ENCODE measurements at places on chromosomes 12 and 14.

- DNase-seq: no peak
These were observed 6.4 kb downstream of the TMEM121 start for GRCh38 chr14:105532735-105533141.

DNA sequence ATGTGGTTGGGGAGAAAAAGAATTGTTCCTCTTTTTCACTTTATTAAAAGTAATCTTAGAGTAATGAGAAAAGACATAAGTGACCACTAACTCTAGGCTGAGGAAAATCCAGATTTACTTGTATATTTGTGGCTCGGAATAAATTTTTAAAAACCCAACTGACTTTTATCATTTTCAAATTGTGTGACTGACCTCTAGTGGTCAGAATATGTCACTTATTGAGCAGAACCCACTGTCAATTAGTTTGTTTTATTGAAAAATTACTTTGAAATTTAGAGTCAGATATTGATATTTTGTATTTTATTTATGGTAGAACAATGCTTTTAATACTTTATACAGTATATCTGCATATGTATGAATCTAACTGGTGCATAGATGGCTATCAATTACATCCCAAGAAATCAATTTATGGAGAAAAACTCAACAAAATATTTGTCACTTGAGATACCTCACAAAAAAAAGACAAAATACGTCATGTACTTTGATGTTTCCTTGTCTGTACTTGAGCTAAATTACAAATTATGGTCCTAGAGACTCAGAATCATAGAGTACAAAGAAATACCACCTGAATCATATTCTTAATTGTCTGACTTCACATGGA lies 229.4 kb downstream of the CNTN1 start:
- DNase-seq: no peak

DNA sequence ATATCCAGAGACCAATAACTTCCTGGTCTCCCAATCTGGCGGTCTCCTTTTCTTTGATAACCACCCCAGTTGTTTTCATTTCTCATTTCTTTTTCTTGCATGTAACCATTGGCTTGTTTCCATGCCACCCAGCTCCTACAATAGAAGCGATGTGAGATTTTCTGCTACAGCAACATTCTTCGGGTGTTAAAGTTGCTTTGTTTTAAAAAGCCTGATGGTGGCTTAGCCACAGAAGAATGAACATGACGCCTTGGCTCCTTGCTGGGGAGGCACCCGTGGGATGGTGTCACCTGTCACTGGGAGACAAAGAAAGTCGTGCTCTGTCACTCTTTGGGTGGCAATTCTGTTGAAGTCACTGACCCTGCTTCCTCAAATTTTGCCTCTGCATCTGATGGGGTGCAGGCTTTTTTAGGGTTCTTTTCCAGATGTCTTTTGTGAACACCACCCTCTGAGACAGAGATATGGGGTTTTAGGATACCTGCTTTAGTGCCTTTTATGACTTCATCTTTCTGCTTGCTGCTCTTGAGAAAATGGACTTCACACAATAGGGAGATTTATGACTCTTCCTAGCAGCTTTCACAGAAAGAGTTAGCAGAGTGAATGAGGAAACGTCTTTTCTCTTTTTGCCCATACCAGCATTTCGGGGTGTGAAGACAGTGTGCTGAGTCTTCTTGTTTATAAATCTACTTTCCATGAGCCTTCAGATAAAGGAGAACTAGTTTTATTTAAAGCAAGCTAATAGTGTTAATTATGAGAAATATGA lies 265.3 kb upstream of the TBX3 start:
- DNase-seq: no peak

DNA sequence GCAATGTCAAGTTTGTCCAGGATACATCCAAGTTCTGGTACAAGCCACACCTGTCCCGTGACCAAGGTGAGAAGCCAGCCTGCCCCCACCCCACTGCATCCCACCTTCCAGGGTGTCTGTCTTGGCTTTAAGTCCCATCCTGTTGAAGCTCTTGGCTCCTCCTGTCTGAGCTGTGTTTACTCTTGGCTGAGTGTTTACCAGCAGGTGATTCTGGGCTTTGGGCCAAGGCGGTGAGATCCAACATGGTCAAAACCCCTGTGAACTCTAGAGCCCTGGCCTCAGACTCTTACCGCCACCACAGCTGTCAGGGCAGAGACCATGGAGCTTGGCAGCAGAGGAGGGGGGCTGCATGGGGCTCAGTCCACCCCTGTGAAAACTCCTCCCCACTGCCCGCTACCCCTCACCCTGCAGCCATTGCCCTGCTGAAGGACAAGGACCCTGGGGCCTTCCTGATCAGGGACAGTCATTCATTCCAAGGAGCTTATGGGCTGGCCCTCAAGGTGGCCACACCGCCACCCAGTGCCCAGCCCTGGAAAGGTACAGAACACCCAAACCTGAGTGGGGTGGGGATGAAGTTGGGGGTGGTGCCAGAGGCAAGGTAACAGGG lies 11.6 kb downstream of the TNS2 start:
- DNase-seq: no peak

GRCh38 chr14:67564236-67564635 lies 31.1 kb downstream of the PLEKHH1 start:
- DNase-seq: no peak

- DNase-seq: peak; percentile 88
These were observed 35.8 kb downstream of the ATP2A2 start for GRCh38 chr12:110316861-110317260.

GRCh38 chr14:96796851-96797581 lies at the start of gene VRK1:
VRK1 (plus strand) TSS chr14:96797382; CDS start chr14:96833472, 36,090 bp downstream.
- DNase-seq: peak; percentile 74

GRCh38 chr12:96104566-96104965 lies 69.2 kb upstream of the LTA4H start:
- DNase-seq: no peak

GRCh38 chr12:11812586-11813437 lies 163.3 kb downstream of the ETV6 start:
- DNase-seq: no peak

GRCh38 chr14:59427653-59428580 lies 37.3 kb downstream of the GPR135 start:
- DNase-seq: no peak

GRCh38 chr14:87131879-87132278 lies 861.1 kb downstream of the GALC start:
- DNase-seq: no peak

DNA sequence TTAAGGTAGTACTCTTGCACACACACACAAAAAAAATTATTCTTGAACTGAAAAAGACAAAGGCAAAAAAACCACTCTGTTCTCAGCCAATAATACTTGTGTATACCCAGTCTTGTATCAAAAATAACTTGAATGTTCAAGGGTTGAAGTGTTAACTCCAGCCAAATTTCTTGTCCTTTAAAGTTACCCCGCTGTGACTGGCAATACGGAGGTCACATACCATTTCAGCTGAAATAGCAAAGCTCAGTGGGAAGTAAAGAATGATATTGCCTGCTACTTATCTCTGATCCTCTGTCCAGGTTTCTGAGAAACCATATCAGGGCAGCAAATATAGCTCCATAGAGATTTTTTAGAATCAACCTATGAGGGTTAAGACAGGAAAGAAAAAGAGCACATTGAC lies 167.4 kb downstream of the C12orf50 start:
- no peak for DNase-seq

GRCh38 chr14:99521176-99522024 lies 40.2 kb downstream of the CCNK start:
- DNase-seq: no peak

DNA sequence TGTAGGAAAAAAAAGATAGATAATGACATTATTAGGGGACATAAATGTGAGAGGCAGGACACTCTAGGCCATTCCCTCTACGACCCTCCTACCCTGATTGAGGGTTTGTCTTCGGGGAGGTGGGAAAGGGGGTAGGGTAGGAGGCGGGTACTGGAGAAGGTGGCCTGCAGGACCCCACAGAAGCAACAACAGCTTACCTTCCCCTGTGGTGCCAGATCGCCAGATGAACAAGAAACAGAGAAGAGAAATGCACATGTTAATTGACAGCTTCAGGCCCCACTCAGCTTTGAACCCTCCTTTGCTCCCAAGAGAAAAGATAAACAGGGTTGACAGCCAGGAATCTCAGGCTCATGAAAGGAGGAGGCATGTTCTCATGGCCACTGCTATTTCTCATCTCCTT lies 4.8 kb downstream of the PHB2 start:
- no peak for DNase-seq

DNA sequence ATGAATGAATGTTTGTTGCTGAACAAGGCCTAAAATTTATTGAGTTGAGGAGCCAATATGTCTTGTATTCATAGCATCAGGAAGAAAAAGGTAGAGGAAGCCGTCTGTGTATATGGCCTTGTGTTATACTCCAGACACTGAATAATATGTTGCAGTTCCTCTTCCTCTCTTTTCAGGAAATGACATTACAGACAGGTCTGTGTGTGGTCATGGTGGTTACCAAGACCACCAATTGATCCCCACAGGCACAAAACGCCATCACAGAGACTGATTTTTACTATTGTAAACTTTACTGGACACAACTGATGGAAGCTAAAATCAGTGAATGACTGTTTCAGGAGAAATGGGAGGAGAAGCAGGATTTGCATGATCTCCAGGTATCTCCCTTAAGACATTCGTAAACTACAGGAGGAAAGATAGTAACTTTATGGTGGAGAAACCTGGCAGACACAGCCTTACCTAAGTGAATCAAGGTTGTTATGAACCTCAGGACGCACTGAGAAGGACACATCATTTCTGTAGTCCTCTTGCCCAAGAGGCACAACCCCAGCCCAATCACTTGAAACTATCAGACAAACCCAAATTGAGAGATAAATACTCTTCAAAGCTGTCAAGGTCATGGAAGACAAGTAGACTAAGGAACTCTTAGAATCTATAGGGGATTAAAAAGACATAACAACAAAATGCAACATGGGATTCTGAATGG lies 334.1 kb upstream of the RGS6 start:
- no peak for DNase-seq

GRCh38 chr12:879641-880040 lies 69.9 kb downstream of the RAD52 start:
- DNase-seq: no peak

DNA sequence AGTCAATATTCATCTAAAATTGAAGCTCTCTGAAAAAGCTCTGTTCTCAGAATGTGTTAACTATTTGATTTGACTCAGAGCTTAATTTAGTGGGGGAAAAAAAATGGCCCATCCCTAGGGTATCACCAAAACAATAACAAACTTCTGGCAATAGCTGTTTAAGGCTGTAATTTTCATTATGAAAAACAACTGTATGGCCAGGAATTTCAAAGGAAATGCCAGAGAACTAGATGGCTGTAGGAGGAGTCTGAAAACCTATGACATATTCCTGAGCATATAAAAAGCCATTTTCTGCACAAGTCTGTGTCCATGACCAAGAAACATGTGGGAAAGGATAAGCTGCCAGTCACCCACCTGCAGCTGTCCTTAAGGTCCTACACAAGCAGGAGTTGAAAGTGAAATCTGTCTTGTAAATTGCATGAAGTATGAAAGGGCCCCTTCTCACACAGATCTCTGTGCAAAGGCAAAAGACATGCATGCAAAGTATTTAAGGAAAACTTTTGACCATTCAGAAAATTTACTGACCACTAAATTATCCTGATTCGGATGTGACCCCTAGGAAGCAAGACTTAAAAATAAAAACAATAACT lies 299.1 kb downstream of the BTG1 start:
- DNase-seq: no peak

DNA sequence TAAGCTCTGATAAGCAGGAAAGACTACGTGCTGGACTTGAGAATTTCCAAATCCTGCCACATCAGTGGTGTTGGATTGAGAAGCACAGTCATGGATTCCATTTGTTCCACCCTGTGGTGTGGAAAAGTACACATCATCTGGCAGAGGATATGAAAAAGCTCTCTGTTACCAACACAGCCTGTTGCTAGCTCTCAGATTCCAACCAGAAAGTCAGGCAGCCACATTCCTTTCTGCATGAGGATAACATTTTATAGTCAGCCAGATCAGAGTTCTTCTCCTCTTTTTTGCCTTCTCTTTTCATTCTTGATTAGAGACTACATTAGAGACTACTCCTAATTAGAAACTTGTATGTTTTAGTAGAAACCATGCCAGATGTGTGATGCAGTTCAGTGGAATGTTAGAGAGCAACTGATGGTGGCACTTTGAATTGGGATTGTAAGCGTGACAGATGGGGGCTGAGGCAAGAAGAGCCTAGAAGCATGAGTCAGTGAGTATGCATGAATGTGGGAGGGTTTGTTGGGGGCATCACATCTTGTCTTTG lies 61.2 kb upstream of the STXBP6 start:
- DNase-seq: peak; percentile 99

DNA sequence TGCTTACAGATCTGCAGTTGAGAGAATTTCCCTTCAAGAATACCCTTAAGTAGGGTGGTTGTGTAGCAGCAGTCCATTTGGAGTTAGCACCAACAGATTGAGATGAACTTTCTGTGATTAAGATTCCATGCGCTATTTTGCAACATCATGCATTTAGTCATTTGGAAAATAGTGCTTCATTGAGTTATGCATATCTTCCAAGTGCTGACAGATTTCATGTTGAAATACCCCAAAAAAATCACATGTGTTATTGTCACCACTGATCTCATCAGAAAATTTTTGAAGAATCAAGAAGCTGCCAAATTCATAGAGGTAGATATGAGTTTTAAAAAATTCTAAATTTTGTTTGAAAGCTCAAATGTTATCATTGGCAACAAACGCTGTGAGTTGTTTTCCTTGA lies 35.5 kb upstream of the OSBPL8 start:
- DNase-seq: no peak

- no peak for DNase-seq
These were observed 2.2 kb downstream of the CDK2AP1 start for GRCh38 chr12:123269395-123269892.

DNA sequence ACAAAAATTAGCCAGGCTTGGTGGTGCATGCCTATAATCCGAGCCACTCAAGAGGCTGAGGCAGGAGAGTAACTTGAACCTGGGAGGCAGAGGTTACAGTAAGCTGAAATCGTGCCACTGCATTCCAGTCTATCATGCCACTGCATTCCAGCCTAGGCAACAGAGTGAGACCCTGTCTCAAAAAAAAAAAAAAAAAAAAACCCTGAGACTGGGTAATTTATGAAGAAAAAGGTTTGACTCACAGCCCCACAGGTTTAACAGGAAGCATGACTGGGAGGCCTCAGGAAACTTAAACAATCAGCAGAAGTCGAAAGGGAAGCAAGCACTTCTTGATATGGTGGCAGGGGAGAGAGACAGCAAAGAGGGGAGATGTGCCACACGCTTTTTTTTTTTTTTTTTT lies 123.2 kb downstream of the GXYLT1 start:
- DNase-seq: no peak

GRCh38 chr12:47152095-47152494 lies 72.3 kb upstream of the AMIGO2 start:
- DNase-seq: no peak
